ENCODE measurements at places on chromosomes 2 and 18.

- DNase-seq = no peak
Observed at GRCh38 chr2:46365913-46366667, 68.9 kb downstream of the EPAS1 start.

DNA sequence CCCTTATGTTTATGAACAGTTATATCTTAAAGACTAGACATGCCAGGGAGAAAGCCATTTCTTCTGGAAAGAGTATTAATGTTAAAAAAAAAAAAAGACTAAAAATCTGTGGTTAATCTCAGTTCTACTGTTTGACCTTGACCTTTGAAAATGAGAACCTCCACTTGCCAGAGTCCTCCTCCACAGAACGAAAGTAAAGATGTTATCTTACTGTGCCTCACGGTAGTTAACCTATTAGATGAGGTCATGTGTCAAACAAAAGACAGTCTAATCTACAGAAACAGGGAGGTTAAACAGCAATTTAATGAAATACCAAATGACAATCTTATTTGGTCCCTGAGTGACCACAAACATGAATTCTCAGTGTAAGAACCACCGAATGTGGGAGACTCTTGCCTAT is 51.2 kb downstream of the SLC14A2 start:
- DNase-seq = no peak

GRCh38 chr2:135525786-135526185 is 5.2 kb downstream of the ZRANB3 start:
- DNase-seq = no peak

GRCh38 chr2:113015655-113016054 is 10.4 kb downstream of the IL36A start:
- no peak for DNase-seq

GRCh38 chr2:120148669-120149068 is 74.5 kb downstream of the TMEM185B start:
- DNase-seq = no peak

DNA sequence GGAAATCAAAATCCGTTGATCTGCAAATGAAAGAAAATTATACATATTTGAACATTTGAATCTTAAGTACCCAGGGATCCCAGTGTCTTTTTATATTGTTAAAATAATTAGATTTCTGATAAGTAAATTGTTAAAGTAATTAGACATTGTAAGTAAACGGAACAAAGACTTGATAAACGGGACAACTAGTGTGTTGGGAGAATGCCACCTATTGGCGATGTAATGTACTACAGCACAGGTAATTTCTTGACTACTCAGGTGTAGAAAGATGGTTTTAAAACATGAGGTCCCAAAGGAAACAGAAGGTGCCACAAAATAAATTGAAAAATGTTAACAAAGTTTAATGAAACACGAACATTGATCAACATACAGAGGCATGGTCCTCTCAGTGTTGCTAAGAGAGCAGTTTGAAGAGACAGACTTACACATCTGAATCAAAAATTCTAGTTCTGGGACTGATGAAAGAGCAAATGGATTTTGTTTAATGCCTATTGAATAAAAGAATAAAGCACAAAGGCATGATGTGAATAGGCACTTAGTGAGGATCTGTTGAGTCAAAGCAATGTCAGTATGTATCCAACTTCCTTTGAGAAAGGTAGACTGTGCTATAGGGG is 103.4 kb upstream of the RASGRP3 start:
- no peak for DNase-seq

- peak; percentile 37 for DNase-seq
Observed at GRCh38 chr2:218168635-218169462, 2.1 kb upstream of the CXCR1 start.

- no peak for DNase-seq
Observed at GRCh38 chr2:37084797-37085196, 479 bp downstream of the GPATCH11 start.

GRCh38 chr2:98310010-98310409 is 36.2 kb upstream of the CNGA3 start:
- no peak for DNase-seq

- no peak for DNase-seq
Observed at GRCh38 chr18:8741117-8741516, 35.8 kb downstream of the MTCL1 start.

GRCh38 chr2:31244101-31244500 is 10.1 kb downstream of the EHD3 start:
- DNase-seq = no peak

GRCh38 chr2:152924722-152925121 is 206.3 kb downstream of the ARL6IP6 start:
- DNase-seq = no peak

DNA sequence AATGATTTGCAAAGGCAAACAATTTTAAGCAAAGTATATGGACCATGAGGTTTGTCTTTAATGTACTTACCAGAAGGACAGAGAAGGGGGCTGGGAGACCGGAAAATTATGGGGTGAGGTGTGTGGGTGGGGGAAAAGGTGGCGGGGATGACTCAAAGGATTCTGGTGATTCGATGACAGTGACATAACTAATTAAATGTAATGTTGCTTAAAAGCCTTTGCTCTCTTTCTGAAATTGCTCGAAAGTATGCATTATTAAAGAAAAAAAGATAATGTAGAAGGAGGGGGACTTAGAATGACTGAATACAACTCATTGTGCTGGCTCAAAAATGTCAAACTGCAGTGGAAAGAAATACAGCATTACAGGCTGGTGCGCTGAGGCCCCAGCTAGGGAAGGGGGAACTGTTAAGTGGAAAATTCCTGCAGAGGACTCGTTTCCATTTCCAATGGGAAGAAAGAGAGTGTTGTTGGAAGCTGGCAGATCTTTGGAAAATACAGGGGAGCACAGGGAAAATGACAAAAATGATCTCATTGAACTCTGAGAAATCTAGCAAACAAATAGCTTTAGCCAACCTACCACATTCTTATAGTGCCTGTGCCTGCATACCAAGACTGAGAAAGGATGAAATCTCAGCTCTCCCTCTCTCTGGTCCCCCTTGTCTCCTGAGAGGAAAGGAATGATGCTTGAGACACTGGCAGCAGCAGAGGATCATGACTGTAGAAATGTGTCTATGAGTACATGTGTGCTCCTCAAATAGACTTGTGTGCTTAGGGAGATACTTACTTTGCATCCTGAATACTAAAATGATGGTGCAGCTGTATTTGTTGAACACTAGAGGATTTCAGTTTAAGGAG is 632.4 kb downstream of the NYAP2 start:
- no peak for DNase-seq

DNA sequence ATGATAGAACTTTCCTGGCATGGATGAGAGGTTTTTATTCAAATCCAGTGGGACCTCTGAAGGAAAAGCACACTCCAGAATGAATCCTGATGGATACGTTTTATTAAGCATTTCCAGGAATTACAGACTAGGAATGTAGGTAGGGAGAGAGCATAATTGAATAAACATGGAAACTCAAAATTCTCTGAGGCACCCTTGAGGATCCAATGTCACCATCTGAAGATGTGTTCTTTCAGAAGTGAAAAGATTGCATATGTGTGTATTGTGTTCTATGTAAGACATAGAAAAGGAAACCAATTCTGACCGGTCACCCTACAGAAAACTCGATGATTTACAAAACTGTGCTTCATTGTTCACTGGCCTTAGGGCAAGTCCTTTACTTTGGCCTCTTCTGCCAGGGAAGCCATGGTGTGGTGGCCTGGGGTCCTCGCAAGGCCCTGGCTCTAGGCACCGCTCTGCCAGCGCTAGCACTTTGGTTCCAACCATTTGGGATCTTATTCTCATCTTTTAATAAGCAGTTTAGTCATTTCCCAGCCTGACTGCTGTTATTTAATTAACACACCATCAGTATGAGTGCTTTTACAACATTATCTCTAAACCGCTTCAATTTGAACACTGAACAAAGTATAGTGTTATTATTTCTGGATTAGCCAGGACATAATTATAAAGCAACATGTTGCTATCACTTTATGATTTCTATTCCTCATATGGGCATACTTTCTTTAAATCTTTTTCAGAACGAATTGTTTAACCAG is 4.5 kb upstream of the GKN1 start:
- DNase-seq = no peak

GRCh38 chr2:219969508-219969907 is 342.1 kb downstream of the SLC4A3 start:
- DNase-seq = no peak

- no peak for DNase-seq
Observed at GRCh38 chr2:186426153-186427016, 59.7 kb upstream of the ZC3H15 start.
